Progenitor cell of endocrine pancreas (in vitro differentiated cells): ENCODE measurements at places on chromosomes 6 and 20. TPM values are rescaled to one million over a fixed set of nuclear protein-coding genes. Genes with fewer than 3 reads are reported as not detected.

GRCh38 chr20:36479938-36480337, 61.4 kb upstream of the MYL9 start:
- H3K36me3 ChIP-seq: peaks cover 5% of the 10 kb centered on the region
- H3K4me3 ChIP-seq: no peak overlapping the region
- DNase-seq: no peak
- H3K4me1 ChIP-seq: peaks cover 3% of the 10 kb centered on the region

GRCh38 chr6:146905181-146905704, 299.0 kb upstream of the STXBP5 start:
- DNase-seq: no peak
- H3K4me1 ChIP-seq: peaks cover 7% of the 10 kb centered on the region

DNA sequence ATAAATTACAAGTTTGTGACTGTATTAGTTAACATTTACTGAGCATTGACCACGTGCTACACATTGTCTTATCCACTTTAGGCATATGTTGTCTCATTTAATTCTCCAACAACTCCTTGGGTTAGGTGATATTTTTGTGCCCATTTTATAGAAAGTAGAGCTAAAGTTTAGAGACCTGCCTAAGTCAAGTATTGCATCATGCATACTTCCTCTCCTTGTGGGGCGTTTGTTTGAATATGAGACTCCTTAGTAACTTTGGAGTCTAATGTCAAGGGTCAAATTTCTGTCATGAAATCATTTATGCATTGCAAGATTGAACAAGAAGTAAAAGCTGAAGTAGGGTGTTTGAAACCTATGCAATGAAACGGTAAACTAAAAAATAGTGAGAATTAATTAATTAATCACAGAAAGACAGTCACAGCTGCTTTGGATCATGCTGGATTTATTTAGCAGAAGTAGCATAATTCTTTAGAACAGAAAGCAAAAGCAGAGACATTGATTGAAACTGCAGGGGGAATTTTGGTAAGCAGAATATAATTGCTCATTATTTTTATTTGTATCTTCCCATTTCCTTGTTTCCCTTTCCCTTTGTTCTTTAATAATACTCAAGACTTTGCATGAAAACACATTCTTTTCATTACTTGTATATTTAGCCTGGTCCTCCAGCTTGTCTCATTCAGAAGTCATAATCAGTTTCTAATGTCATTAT, 1374.4 kb upstream of the GJE1 start:
- no peaks in the 10 kb centered on the region for H3K27me3 ChIP-seq
- H3K36me3 ChIP-seq: no peaks in the 10 kb centered on the region
- H3K4me3 ChIP-seq: no peak overlapping the region
- no peak for DNase-seq
- no peak overlapping the region for H3K27ac ChIP-seq

- H3K36me3 ChIP-seq: no peaks in the 10 kb centered on the region
- no peak overlapping the region for H3K27ac ChIP-seq
- H3K4me1 ChIP-seq: peaks cover 2% of the 10 kb centered on the region
- no peak overlapping the region for H3K4me3 ChIP-seq
Observed at GRCh38 chr6:47357827-47358226, 48.1 kb upstream of the TNFRSF21 start.

Gene SOD2
- 64.8 and 68.9 TPM in 2 replicates for total RNA-seq

Gene GLYATL3
- total RNA-seq: not detected in 2 replicates
